ENCODE measurements at places on chromosomes 5 and 9.
A peak's percentile ranks its signal among the peaks of the same experiment; 100 is the strongest.

DNA sequence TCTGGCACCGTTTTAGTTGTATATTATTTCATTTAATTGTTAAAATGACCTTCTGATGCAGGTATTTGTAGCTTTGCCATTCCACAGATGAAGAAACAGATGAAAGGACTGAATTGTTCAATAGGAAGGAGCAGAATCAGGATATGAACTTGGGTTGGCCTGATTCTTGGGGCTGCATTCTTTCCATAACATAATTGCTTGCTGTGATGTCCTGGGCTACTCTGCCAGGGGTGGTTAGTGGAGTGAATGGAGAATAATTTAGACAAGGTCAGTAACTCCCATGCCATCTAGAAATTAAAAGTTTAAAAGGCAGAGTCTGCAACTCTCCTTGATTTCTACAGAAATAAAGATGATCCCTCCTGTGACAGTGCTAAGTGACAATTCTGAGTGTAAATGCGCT, 15.9 kb downstream of the TLR4 start:
- no peak for DNase-seq

GRCh38 chr5:154757814-154758406, 2.7 kb downstream of the LARP1 start:
- peak; percentile 14 for DNase-seq

DNA sequence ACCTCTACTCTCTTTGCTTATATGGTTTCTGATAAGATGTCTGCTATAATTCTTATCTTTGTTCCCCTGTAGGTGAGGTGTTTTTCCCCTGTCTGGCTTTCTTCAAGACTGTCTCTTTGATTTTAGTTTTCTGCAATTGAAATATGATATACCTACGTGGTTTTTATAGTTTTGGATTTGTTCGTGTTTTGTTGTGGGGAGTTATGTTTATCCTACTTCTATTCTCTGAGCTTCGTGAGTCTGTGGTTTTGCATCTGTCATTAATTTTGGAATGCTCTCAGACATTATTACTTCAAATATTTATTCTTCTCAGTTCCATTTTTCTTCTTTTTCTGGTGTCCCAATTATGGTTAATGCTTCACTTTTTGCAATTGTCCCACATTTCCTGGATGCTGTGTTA, 521.3 kb downstream of the KCTD16 start:
- DNase-seq, result no peak

GRCh38 chr9:29437526-29437925, 1864.2 kb upstream of the C9orf72 start:
- no peak for DNase-seq

DNA sequence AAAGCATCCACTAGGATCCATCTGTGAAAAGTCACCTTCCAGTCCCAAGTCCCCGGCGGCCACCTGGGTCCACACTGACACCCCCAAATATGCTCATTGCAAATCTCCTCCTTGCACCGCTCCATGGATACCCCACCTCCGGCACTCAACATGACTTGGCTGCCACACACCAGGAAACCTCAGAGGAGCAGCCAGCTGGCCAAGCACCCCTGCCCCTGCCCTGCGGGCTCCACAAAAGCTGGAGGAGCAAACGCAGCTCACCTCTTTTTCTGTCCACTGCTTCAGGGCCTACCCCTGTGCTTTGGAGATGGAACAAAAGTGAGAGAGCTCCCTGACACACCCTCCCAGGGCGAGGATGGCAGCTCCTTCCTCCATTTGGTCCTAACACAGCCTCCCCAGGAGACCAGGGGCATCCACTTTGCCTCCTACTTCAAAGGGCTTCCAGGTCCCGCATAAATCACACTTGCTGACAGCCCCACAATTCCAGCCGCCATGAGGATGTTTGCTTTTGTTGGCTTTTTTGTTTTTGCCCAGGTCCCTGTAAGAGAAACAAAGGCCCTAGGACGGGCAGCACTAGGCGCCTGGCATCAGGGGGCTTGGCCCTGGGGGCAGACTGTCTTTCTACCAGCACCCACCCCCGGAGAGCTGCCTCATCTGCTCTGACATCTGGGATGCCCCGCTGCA, 14.8 kb downstream of the ROR2 start:
- DNase-seq, result no peak

- DNase-seq, result no peak
Measured at GRCh38 chr9:73951147-73951546, 546.0 kb upstream of the RORB start.

GRCh38 chr9:94079236-94079635, 5.0 kb upstream of the PTPDC1 start:
- no peak for DNase-seq

GRCh38 chr9:438066-438465, 223.4 kb downstream of the DOCK8 start:
- DNase-seq, result no peak

- DNase-seq, result no peak
Measured at GRCh38 chr9:101787891-101788290, 49.4 kb upstream of the GRIN3A start.

GRCh38 chr5:14406554-14406849, 175.1 kb upstream of the OTULINL start:
- no peak for DNase-seq

DNA sequence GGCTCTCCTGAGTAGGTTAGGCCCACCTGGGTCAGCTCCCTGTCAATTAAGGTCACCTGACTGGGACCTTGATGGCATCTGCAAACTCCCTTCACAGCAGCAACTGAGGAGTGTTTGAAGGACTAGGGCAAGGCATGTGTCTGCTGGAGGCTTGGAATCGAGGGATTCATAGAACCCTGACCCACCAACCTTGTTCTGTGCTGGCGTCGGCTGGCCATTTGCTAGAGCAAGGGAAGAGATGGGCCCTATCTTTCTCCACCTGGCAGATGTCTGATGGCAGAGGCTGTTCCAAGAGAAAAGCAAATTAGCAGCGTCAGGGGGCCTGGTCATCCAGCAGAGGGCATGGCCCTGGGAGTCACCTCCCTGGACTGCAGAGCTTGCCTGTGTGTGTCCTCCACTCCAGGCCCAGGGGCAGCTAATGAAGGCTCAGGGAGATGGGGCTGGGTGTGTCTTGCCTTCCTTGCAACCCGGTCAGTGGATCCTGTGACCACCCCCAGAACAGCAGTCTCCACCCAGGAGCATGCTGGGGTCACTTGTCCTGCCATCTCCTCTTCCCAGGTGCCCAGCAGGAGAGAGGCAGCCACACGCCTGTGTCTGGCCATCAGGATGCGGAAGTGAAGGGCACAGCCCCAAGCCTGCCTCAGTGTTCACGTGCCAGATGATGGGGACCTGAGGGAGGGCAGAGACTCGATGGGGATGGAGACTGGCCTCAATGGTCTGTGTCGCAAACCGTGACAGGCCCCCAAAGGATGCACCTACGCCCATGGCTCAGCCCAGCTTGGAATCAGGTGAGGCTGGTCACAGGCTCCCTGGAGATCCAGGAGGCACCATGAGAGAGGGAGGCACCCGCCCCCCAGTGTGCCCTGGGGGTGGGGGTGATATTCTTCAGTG, 53.9 kb downstream of the BARX1 start:
- DNase-seq, result no peak

- DNase-seq, result no peak
Measured at GRCh38 chr5:125194883-125195282, 448.4 kb upstream of the ZNF608 start.

DNA sequence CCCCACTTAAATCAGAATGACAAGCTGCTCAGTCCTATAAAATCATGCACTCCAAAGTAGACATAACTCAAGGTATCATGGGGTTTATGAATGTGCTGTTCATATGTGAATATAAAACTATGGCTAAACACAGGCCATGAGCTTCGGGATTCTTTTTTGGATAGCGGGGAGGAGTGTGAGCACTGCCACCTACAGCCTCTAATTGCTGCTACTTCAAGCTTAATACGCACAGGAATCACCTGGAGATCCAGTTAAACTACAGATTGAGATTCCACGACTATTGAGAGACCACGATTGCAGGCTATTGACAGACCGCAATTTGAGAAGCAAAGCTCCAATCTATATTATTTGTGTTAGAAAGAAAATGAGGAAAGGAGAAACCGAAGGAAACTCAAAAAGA, 231.6 kb downstream of the MCTP1 start:
- DNase-seq, result no peak

GRCh38 chr5:139385061-139386049, 2.3 kb upstream of the SLC23A1 start:
- DNase-seq, result no peak

- no peak for DNase-seq
Measured at GRCh38 chr5:104913841-104914281, 1351.3 kb upstream of the NUDT12 start.

- no peak for DNase-seq
Measured at GRCh38 chr5:131330031-131330430, 66.2 kb downstream of the CDC42SE2 start.

DNA sequence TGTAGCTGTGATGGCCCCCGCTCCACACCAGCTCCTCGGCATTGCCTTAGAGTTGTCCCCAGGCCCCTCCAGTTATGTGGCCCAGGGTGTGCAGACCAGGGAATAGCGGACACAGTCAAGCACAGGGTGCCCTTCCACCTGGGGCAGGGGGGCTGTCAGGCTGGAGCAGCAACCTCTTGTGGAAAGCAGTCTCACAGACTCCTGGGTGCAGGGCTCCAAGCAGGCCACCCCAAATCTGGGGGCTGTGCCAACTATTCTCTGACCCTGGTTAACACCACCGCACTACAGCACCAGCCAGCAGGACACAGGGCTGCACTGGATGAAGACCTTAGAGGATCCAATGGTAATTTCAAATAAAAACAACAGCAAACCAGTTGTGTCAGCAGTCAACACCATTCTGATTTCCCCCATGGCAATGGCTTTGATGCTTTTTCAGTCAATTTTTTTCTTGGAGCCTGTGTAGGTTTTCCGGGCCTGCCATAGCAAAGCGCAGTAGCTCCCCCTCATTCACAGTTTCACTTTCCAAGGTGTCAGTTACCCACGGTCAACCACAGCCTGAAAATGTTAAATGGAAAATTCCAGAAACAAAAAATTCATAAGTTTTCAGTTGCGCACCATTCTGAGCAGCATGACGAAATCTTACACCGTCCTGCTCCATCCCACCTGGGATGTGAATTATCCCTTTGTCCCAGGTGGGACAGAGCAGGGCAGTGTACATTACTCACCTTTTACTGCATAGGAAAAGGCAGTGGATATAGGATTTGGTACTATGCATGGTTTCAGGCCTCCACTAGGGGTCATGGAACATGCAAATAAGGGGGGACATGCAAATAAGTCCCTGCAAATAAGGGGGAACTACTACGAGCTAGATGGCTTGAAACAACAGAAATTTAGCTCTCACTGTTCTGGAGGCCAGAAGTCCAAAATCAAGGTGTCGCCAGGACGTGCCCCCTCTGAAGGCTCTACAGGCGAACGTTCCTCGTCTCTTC, 49.0 kb downstream of the C5orf15 start:
- no peak for DNase-seq

DNA sequence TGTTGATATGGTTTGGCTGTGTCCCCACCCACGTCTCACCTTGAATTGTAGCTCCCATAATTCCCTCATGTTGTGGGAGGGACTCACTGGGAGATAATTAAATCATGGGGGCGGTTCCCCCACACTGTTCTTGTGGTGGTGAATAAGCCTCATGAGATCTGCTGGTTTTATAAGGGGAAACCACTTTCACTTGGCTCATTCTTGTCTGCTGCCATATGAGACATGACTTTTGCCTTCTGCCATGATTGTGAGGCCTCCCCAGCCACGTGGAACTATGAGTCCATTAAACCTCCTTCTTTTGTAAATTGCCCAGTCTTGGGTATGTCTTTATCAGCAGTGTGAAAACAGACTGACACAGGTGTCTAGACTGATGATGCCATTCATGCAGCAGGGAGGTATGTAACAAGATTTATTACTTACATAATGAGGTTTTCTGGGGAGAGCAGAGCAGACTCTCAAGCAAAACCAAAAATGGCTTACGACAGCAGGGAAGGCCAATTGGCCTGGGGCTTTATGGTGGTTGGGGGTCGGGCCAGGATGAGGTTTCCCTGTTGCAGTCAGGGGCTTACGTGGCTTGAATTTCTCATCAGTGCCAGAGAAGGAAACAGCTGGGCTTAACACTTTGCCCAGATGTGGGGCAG, 9.5 kb upstream of the COMMD10 start:
- no peak for DNase-seq

GRCh38 chr9:7121055-7121454, 363.3 kb downstream of the KDM4C start:
- no peak for DNase-seq

- no peak for DNase-seq
Measured at GRCh38 chr9:21267485-21268346, 27.9 kb upstream of the IFNA14 start.
